ENCODE measurements at places on chromosomes 16 and 17.
A peak's percentile ranks its signal among the peaks of the same experiment; 100 is the strongest.

DNA sequence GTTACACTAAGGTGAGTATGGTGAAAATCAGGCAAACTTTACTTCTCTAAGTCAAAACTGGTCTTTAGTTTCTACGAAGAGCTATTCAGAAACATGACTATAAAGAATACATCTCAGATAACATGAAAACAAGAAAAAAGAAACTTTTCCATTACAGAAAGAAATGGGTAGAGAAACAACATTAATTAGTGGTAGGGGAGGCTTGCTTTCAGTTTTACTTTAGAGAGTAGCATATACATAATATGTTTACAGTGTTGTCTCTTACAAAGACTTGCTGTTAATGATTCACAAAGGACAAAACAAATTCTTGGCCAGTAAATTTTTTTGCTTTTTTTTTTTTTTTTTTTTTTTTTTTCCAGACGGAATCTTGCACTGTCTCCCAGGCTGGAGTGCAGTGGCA lies 34.2 kb downstream of the CRLF3 start:
- DNase-seq: no peak

DNA sequence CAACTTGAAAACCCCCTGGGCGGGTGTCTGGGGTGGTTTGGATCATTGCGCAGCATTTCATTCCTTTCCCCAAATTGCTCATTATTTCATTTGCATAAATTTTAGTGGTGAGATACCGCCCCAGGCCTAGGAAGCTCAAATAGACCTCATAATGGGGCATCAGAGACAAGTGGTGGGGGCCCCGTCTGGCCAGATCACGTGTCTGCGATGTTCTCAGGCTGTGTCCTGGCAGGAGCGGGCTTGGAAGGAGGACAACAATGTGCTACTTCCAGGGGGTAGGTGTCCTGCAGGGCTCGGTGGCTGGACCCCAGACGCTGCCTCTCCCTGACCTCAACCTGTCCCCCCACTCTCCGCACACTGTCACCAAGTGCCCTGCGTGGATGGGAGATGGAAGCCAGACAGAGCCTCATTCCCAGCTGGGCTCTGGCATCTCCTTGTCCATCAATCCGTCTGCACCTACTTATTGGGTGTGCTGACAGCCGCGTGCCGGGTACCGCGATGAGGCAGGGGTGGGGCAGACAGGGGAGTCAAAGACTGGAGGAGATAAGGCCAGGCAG lies 116.9 kb downstream of the NTN1 start:
- DNase-seq: no peak

- no peak for DNase-seq
These were observed 40.6 kb downstream of the GOSR1 start for GRCh38 chr17:30517786-30518185.

- no peak for DNase-seq
These were observed 242.4 kb downstream of the ZFHX3 start for GRCh38 chr16:72805486-72805885.

GRCh38 chr17:17749921-17750320 lies 68.7 kb downstream of the RAI1 start:
- DNase-seq: no peak

DNA sequence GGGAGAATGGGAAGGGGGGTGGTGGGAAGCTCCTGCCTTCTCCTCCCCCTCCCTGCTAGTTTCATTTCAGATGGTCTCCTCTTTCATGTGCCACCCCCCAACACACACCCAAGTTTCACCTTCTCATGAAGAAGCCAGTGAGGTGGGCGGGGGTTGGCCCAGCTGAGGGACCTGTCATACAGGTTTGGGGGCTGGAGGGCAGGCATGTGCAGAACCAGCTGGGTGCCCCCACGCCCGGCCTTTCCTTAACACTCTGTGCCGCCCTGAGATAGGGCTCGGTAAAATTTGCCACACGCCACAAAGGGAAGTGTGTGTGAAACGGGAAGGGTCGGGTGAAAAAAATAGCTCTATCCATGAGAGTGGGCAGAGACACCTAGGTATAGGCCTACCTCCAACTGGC lies 57.4 kb downstream of the PIPOX start:
- DNase-seq: peak; percentile 15

GRCh38 chr16:29315046-29315445 lies 91.5 kb downstream of the NPIPB11 start:
- DNase-seq: no peak

DNA sequence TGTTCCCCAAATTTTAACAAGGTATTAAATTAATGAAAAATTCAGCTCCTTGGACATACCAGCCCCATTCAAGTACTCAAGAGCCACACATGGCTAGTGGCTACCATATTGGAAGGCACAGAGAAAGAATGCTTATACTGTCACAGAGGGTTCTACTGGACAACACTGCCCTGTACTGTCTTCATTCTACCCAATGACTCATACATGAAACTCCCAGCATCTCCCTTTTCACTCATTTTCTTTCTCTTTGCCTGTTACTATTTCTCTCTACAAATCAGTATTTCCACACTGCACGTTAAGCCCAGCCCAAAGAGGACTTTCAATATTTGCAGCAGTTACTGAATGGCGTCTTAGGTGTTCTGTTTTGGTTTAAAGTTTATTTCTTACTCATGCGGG lies 72.1 kb upstream of the RCVRN start:
- DNase-seq: no peak

- no peak for DNase-seq
These were observed 47.3 kb downstream of the GDE1 start for GRCh38 chr16:19474617-19475016.

All from PC-9 (cell line).